Activated CD4-positive, alpha-beta T cell treated with anti-CD3 and anti-CD28 coated beads, Interleukin-2, amount 50 U/mL, for 24 hours (primary cell): ENCODE measurements at places on chromosomes 3 and 15.

GRCh38 chr3:141360888-141361598 lies 7.3 kb upstream of the ZBTB38 start:
- no peak for DNase-seq

DNA sequence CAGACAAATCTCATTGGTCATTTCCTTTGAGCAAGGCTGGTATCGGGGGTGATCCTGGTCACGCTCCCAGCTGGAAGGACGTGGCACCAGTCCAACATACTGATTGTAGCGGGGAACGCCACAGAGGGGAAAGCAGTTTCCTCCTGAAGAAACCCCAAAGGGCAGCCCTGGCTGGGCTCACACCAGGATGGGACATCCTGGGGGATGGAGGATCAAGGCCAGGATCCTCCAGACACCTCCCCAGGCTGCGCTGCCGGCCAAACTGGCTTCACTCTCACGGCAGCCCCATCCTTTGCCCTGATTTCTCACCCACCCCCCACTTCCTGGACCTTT lies 36.6 kb downstream of the MUC20 start:
- no peak for DNase-seq

- DNase-seq = no peak
These were observed 76.2 kb upstream of the OXTR start for GRCh38 chr3:8845641-8846040.

DNA sequence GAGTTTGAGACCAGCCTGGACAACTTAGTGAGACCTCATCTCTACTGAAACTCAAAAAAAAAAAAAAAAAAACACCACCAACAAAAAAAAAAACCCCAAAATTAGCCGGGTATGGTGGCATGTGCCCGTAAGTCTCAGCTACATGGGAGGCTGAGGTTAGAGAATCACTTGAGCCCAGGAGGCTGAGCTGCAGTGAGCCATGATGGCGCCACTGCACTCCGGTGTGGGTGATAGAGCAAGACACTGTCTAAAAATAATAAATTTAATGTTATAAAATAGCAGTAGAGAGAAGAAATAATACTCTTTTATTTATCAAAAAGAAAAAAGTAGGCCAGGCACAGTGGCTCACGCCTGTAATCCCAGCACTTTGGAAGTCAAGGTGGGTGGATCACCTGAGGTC lies 17.4 kb downstream of the RCCD1 start:
- DNase-seq = no peak

- no peak for DNase-seq
These were observed 287.0 kb downstream of the FAM43A start for GRCh38 chr3:194972641-194973040.

- DNase-seq = no peak
These were observed 1.1 kb downstream of the KCNH8 start for GRCh38 chr3:19149368-19149767.

- DNase-seq = no peak
These were observed 657.3 kb upstream of the KCNMB2 start for GRCh38 chr3:177878957-177879356.
